ENCODE measurements at places on chromosomes 6 and 20.

GRCh38 chr20:37758332-37758731 lies 64.5 kb downstream of the CTNNBL1 start:
- DNase-seq = no peak

DNA sequence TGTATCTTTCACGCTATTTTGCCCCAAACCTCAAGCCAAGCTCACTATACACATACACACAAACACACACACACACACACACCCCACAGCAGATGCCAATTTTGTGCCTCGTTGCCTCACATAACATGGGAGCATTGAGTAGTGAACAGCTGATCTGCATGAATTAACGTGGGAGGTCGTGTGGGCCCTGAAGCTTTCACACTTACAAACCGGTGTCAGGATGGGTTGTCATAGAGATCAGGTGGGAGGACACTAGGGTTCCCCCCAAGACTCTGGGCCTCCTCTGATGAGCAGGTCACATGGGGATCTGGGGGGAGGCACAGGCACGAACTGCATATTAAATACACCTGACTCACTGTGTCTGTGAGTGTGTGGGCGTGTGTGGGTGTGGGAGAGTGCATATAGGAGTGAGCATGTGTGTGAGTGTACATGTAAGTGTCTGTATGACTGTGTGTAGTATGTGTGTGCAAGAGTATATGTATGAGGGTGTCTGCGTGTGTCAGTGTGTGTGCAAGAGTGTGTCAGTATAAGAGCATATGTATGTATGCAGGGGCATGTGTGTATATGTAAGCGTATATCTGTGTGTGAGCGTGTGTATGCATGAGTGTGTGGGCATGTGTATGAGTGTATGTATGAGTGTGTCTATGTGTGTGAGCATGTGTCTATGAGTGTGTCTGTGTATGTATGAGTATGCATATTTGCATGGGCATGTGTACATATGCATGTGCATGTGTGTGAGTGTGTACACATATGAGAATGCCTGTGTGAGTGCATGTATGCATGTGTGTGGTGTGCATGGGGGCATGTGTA lies 370.4 kb downstream of the PREX1 start:
- no peak for DNase-seq

DNA sequence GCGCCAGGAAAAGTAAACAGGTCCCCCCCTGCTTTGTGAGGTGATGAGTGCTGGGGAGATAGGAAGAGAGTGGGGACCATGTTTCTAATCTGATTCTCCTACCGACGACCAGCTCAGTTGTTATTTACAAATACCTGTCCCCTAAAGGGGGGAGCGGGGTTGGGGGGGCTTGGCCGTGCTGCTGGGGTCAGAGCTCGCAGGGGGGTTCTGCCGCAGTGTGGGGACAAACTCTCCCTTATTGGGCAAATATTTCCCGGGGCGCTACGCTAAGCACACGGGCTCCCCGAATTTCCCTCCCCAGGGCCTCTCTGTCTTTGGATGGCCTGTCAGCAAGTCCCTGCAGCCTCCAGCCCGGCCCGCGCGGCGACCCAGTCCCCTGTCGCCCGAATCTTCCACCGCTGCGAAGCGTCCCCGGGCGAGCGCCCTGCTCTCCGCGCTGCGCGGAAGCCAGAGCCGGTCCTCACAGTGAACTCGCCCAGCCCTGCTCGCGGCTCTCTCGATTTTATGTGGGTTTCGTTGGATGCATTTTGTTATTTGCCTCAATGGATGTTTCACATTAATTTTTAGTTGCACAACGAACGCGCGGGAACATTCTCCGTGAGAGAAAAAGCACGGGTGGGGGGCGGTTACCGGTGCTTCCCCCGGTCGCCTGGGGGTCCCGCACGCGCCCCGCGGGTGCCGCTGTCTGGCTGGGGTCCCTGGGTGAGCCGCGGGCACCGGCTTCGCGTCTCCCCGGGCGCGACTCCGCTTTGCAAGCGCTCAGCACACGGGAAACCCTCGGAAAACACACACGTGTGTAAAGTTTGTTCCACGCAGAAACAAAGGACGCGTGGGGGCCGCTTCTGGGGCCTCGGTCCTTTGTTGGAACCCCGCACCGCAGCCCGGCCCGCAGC lies 1.5 kb upstream of the STX16 start:
- peak; percentile 62 for DNase-seq

DNA sequence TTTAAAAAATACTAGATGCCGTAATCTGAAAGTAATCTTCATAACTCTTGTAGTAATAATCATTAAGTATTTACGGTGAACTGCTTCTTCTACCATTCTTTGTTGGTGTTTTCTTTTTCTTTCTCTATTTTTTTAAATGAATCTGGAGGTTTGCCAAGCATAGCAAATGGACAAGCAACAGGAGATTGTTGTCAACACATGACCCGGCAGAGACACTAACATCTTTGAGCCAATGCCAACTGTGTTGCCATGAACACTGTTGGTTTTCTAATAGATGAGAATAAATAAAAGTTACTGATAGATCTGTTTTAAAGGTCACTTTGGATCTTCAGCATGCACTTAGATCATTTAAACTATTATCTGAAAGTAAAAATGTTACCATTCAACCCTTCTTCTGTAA lies 523.6 kb upstream of the EYS start:
- no peak for DNase-seq

DNA sequence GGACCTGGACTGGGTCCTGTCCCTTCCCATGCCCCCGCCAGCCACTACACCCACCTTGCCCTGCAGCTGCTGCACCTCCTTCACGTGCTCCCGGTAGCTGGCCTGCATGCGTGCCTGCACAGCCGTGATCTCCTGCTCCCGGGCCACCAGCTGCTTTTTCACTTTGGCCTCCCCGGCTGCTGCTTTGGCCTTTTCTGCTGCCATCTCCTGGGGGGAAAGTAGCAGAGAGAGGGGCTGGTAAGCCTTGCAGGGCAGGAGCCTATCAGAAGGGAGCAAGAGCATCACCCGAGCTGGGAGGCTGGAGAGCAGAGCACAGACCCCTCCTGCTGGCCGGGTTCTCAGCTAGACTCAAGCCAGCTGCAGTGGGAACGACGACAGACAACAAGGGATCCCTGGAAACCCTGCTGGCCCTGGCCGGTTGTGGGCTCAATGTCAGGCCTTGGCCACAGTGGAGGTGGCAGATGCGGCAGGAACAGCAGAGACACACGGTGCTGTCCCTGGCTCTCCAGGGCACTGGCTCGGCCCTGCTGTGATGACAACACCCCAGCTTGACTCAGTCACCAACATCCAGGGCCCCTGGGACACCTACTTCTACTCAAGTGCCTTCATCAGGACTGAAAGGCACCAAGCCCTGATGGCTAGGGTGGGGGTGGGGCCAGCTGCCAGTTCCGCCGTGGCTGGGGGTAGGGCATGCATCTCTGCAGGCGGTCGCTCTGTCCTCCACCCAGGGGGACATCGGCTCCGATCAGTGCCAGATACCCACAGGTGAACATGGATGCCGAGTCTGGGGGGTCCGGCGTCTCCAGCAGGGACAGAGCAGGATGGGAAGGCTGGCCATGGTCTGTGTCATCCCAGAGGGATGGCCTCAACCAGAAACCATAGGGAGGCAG lies 45.3 kb downstream of the RRBP1 start:
- no peak for DNase-seq

- DNase-seq = no peak
Observed at GRCh38 chr20:16175322-16175961, 397.8 kb downstream of the KIF16B start.

DNA sequence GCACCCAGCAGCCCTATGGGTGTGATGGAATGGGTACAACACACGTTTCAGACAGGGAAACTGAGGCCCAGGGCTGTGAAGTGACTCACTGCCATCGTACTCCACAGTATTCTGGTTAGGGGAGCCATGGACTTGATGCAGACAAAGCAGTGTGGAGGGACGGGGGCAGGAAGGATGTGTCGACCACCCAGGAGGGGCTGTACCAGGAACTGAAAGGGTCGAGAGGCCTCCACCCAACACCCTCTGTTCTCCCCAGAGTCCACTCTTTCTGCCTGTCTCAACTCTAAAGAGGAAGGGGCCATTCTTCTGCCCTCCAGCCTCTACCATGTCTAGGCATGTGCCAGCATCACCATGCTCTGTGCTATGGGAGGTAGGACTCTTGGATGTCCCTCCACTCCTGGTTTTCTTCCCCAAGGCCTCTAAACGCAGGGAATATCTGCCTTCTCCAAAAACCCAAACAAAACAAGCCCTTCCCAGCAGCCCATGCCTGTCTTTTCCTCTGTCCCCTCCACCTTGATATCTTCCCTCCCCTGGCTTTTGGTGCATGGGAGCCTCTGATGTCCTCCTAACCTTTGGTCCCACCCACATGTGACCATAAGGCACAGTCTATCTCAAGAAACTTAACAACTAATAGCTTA lies 7.4 kb downstream of the SLC22A1 start:
- DNase-seq = no peak

- DNase-seq = no peak
Observed at GRCh38 chr6:6972456-6972855, 135.3 kb upstream of the RREB1 start.

DNA sequence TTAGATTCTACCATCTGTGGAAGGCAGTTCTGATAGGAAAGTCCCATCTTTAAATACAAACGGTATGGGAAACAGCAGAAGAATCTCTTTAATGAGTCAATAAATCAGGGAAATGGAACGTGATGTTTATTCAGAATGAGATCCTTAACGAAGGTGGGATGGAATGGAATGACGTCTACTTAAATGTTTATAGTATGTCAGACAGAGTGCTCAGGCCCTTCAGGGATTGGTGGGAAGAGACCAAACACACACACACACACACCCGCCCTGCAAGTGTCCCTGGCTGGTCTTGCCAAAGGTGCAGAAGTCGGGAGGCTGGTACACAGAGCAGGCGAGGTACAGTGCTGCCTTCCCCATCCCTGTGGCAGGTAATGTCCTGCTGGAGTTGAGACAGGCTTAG lies 164.0 kb downstream of the FARS2 start:
- DNase-seq = no peak

GRCh38 chr6:53119772-53120409 lies 28.8 kb downstream of the GCM1 start:
- no peak for DNase-seq

DNA sequence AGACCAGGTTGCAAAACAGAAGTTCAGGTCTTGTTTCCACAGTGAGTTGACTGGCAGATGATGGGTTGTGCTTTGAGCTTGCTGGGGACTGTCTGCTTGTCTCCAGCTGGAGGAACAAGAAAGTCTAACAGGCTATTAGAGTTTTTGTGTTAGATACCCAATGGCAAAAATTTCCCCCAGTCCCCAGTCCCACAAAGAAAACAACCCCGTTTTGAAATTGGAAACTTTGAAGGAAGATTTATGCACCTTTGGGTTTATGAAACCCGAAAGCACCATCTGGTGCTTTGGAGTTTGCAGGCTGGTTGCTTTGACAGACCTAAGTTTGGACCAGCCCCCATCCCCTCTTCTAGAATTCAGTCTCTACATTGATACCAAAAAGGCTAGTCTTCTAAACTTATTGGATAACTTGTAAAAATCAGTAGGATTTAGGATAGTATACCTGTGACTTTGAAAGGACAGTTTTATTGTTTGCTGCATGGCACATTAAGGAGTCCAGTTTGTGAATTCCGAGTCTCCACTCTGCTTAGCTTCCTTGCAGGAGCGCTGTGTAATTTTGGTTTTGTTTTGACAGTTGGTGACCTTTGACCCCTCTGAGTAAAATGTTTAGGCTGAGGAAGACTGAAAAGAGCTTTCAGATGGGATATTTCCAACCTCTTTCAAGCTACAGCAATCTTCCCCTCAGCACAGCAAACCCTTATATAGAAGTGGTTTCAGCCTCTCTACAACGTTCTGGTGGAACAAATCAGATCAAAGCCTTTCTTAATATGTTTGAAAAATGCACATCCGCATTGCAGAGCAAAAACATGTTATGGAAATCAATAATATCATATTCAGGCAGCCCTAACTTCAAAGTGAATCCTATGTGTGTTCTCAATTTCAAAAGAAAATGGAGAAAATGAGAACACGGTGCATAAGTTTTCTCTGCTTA lies 25.5 kb upstream of the PRL start:
- DNase-seq = no peak

DNA sequence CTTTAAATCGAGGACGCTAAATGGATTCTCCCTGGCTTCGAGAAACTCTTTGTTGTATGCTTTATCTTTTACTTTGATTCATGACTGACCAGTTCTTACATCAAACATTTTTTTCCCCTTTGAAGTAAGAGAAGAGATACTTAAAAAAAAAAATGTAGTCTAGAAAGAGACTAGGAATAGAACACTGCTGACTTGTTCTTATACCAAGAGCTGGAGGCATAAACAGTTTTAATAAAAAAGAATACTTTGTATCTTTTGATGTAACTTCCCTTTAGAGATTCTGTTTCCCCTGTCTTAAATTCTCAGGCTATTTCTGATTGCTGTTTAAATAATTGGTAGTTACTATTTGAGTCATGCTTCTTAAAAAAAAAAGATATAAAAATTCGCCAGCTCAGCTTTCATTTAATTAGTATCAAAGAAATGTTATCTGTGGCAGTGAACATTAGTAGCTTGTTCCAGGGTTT lies 4.8 kb downstream of the ASXL1 start:
- DNase-seq = no peak

DNA sequence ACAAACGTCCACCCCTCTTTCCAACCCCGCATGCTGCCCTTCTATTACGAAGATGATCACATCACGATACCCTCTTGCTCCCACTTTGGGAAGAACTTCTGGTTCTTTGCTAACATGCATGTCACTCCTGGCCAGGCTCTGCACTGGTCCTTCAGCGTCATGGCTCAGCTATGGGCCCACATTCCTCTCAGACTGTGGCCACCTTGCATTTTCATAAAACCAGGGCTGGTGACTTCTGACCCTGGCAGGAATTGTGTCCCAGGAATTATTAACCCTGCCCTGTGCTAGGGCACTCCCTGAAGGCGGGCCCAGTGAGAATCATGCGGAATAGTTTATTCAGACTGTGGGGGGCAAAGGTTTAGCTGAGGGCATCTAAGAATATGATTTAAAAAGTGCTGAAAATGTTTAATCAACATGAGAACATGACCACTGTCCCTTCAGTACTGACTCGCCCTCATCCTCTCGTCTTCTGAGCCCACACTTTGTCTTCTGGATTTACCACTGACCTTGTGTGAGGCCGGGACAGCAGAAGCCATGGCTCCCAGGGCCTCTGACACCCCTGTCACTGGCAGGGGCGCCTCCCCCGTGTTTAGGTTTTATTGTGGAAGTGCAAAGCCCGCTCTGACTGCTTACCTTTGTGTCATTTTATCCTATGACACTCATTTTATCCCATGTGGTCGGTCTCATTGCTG lies 38.1 kb upstream of the THBS2 start:
- DNase-seq = no peak

DNA sequence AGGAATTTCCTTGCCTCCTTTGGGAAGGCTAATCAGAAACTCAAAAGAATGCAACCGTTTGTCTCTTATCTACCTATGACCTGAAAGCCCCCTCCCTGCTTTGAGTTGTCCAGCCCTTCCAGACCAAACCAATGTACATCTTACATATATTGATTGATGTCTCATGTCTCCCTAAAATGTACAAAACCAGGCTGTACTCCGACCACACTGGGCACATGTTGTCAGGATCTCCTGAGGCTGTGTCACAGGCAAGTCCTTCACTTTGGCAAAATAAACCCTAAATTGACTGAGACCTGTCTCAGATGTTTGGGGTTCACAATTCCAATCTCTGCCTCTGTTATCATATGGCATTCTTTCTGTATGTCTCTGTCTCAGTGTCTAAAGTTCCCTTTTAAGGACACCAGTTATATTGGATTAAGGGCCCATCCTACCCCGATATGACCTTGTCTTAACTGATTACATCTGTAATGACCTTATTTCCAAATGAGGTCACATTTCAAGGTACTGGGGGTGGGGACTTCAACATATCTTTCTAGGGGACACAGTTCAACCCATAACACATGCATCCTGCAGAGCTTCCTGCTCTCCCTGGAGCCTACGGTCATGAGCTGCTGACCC lies 513.5 kb upstream of the JARID2 start:
- no peak for DNase-seq
